ENCODE measurements at places on chromosomes 12 and 14.

DNA sequence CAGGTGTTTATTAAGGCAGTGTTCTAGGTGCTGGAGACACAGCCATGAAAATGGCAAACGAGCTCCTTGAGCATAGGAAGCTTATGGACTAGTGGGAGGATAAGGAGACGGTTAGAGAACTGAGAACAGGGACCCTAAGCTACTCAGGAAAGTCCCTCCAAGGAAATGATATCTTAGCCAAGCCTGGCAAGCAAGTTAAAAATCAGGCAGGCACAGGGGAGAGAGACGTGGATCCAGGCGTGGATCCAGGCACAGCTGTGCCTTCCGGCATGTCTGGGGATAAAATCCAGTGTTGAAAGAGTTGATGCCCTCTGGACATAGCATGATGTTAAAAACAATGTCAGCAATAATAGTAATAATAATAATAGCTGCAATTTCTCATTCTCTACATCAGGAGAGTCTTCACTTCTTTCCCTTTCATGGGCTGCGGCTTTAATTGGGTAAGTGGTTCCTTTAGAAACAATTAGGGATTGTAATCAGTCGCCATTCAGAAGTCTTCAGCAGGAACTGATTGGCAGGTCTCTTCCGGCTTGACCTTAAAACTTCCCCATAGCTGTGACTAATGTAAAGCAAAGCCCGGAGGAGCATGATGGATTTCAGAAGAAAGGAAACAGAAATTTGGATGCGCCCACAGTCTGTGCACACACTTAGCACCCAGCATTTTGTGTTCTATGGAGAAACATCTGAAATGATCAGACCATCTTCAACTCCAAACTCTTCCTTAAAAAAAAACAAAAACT is 230.2 kb downstream of the SLC41A2 start:
- no peak for DNase-seq

DNA sequence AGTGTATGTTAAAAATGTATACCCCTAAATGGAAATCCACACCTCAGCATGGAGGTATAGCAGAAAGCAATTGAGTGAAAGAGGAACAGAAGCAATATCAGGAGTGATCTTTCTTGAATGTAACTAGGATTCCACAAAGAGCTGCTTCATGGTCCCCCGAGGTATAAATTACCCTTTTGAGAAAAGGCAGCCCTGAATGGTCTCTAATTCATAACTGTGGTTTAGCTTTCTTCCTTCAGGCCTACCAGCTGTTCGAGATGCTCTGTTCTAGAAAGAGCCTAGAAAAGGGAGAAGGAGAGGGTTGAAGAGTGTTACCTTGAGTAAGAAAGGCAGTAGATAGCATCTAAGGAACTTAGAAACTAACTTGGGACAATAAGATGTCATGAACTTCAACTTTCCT is 42.9 kb upstream of the CSRNP2 start:
- no peak for DNase-seq

DNA sequence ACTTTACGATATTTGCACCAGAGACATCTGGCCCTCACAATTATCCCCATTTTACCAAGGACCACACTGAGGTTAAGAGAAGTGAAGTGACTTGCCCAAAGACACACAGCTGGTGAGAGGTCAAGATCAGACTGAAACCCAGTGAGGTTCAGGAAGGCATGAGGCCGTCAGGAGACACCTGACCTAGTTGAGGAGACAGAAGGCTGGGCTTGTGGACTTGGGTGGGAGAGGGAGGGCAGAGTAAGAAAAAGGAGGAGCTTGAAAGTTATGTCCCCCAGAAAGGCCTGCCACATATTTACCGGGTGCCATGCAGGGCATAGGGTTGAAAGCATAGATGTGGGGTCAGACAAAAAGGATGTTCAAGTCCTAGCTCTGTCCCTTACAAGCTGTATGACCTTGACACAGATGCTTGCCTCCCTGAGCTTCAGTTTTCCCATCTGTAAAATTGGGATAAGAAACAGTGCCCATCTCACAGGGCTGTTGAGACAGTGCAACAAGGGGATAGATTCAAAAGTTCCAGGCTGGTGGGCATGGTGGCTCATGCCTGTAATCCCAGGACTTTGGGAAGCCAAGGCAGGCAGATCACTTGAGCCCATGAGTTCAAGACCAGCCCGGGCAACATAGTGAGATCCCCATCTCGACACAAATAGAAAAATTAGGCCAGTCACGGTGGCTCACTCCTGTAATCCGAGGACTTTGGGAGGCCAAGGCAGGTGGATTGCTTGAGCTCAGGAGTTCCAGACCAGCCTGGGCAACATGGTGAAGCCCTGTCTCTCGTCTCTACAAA is 6.4 kb downstream of the SELPLG start:
- no peak for DNase-seq

DNA sequence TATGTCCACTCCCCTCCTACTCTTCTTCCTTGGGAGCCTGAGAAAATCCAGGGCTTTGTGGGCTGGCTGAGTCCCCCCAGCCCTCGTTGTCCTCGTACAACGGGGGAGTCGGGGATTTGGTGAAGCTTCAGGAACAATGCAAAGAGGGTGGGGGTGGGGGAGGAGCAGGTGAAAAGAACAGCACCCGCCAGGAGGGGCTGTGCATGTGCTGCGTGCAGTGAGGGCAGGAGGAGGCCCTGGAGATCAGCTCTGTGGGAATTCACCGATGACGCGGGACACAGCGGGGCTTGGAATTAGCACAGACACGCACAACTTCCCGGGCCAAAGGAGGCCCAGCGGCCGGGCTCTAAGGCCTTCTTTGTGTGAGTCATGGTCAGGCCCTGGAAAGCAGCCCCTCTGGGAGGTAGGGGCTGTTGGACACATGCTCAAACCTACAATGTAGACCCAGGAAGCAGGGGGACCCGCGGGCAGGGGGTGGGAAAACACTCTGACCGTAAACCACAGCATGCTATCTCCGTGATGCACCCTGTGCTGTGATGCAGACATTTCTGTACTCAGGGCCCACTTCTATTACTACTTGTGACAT is 32.8 kb downstream of the RBM19 start:
- no peak for DNase-seq

DNA sequence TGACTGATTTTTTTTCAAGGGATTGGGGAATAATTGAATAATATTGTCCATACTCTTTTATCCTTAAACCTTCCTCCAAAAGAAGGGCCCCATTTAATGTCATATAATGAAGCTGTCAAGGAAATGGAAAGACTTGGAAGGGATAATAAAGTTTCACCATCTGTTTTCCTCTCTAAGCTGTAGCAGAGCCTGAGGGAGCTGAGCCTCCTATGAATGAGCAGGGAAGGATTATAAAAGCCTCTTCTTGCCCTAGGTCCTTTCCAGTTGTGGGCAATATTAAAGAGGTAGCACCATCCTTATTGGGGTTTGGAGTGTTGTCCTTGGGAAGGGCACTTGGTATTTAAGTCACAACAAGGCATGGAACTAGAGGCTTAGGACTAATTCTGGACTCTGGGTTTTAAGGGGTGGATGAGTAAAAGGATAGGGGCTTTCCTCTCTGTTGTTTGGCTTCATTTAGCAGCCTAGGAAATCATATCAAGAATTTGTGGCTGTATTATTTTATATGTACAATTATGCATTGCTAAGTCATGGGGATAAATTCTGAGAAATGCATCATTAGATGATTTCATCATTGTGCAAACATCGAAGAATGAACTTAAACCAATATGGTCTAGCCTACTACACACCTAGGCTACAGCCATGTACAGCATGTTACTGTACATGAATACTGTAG is 408.5 kb upstream of the DCN start:
- DNase-seq = no peak

GRCh38 chr12:104171785-104172569 is 34.0 kb upstream of the NFYB start:
- DNase-seq = no peak

- no peak for DNase-seq
These were observed 352.7 kb downstream of the AEBP2 start for GRCh38 chr12:19792028-19792427.

DNA sequence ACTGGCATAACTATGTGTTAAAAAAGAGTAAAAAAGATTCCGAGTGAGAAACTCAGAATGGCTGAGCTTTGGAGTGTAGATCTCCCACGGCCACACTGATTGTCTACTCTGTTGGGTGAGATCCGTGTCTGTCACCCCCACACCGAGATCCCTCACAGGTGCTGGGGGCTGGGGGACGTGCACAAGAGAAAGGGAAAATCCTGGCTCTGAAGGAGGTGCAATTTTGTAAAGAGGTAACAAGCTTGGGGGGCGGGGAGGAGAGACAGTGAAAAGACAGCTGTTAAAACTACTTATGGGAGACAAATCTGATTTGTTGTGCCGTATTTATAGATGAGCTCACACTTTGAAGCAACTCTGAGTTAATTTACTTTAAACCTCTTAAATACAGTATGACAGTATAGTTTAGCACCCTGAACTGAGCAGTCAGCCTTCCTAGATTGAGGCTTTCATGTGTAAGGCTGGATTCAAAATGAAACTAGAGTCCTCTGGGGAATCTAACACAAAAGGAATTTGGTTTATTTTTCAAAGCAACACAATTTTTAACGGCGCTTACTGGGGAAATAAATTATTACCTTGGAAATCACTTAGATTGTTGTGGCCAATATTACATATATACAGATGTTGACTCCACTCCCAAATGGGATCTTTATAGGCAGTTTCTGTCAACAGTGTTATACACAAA is 167.4 kb upstream of the RGS6 start:
- DNase-seq = no peak

DNA sequence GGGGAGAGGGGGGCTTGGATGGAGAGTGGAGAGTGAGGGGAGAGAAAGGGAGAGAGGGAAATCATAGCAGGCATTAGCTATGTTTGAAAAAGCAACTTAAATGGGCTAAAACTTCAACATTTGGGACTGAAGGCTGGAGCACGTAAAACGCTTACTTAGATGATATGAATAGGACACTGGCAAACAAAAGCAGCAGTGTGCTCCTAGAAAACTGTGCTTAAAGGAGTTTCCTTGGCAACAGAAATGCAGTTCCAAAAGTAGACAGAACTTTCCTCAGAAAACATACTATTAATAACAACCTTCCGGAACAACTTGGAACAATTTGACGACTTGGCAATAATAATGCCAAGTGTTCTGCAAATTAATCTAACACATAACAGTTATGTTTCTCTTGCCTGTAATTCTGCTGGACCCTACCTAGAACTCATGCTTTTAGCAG is 235.5 kb upstream of the NPAS3 start:
- DNase-seq = no peak

DNA sequence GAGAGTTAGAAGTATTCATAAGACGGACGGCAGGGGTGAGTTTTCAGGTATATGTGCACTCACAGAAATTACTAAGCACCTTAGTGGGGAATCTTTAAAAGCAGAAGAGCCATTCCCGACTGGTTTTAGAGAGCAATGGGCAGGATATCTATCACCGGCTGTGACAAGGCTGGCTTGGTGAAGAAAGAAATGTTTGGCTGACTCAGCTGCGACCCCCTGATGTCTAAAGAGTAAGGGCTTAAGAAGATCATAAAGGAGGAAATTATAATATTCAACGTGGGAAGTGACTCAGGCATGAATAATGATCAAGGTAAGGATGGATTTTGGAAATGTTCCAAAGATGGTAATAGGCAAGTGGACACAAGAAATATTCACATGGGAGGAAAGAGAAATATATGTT is 407.6 kb downstream of the TMEM132D start:
- no peak for DNase-seq

DNA sequence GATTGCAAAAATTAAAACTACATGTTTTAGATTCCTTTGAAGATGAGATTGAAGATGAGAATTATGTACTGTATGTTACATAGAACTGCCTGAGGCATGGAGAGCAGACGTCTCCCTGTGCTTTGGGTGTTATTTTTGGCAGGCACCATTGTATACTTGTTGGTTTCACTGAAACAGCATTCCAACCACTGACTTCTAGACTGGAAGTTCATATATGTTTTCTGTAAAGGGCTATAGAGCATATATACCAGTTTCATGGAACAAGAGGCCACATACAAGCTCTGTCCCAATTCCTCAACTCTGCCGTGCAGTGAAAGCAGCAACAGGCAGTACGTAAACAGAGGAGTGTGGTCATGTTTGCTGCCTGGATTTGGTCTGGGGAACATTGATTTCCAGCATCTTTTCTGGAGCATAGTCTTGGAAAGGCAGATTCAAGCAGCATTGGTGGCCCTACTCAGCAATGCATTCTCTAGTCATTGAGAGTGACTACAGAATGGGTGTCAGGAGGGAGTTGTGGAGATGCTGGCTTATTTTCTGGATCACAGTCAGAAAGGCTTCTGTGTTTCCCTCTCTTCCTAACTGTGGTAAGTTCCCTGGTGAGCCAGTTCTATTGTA is 57.6 kb upstream of the CNTN1 start:
- DNase-seq = no peak

GRCh38 chr14:69768873-69769272 is 1.9 kb downstream of the SRSF5 start:
- no peak for DNase-seq

DNA sequence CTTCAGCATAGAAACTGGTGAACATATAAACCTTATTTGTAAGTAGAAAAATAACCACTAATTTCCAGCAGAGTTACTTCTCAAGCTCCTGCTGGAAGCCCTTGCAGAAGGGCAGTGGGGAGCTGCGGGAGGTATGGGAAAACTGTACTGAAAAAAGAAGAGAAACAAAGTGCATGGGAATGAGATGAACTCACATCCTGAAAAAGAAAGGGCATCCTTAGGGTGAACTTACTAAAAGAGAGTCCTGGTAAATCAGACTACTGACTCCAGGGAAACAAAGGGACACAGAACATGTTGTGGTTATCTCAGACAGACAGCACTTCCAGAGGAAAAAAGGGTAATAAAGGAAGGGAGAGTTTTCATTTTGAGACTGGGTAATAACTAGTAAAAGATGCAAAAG is 515.1 kb downstream of the RPL10L start:
- no peak for DNase-seq

DNA sequence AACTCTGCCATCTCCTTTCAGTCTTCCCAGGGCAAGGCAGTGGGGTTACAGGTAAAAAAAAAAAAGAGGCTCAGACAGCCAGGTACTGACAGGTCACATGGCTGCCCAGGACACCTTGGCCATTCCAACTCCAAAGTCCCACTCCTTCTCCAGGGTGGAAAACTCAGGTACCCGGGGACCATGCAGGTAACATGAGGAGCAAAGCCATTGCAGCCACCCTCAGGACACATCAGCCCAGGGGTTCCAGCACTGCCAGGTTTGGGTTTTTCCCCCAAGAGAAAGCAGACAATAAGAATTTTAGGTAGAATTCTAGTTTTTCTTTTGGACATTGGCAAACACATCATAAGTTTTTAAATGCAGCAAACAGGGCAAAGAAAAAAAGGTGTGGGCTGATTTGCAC is 15.3 kb downstream of the FAM222A start:
- no peak for DNase-seq

DNA sequence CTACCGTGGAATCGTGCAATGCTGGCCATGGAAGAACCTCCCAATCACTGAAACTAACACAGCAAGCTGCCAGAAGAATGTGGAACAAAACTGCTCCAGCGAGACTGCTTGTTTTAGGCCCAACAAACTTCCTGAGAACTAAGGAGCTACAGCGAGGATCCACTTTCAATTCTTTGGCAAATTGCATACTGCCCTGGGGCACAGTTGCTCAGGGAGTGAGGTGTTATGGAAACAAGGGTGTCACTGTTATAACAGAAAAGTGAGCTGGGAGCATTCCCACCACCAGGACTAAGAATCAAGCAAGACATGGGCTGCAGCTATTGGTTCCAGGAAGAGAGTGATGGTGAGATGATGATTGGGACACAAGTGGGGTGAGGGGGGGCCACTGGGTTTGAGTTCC is 1606.1 kb upstream of the FLRT2 start:
- no peak for DNase-seq

All from stimulated activated CD8-positive, alpha-beta memory T cell treated with anti-CD3 and anti-CD28 coated beads, Interleukin-7, amount 100 ng/mL, for 4 hours (primary cell).